ENCODE measurements at places on chromosomes 2 and 18.

DNA sequence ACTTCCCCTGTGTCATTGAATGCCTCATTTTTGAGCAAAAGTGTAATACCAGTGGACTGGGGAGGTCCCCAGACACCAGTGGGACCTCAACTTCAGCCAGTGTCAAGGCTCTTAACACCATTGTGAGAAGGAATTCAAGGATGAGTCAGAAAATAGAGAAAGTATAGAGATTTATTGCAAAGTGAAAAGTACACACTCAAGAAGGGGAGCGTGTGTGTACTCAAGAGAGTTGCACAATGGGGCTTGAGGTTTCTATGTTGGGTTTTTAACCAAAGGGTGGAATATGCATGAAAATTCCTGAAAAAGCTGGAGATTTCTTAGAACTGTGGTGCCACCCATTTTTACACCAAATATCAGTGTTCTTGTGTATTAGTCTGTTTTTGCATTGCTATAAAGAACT is 81.9 kb downstream of the ADCYAP1 start:
- DNase-seq = no peak

DNA sequence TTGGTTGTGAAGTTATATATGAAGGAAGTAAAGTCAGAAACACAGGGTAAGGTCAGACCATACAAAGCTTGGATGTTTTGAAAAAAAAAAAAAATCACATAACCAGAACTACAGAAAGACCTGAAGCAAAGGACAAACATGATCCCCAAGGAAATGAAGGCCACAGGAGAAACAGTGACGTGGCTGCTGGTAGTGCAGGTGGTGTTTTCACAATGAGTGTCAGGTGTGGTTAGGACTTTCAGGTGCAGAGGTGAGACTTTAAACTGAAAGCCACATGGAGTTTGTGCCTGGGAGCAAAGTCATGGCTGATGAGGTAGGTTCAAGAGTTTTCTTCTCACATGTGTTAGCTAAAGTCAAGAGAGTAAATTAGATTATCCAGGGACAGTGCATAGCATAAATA is 270.7 kb downstream of the PIEZO2 start:
- DNase-seq = no peak

DNA sequence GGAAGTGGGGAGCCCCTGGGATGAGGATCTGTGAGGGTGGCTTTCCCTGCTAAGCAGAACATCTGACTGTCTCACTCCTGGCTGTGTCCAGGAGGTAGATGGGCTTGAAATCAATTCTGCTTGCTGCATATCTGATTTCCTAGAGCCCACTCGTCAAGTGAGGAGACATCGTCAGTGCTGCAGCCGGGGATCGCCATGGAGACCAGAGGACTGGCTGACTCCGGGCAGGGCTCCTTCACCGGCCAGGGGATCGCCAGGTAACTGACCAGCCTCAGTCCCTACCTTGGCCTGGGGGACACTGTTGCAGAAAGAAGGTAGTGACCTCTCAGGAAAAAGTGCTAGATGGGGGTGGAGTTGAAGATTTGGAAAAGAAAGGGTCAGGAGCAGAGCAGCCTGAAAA is 31.3 kb downstream of the CNGA3 start:
- DNase-seq = no peak

DNA sequence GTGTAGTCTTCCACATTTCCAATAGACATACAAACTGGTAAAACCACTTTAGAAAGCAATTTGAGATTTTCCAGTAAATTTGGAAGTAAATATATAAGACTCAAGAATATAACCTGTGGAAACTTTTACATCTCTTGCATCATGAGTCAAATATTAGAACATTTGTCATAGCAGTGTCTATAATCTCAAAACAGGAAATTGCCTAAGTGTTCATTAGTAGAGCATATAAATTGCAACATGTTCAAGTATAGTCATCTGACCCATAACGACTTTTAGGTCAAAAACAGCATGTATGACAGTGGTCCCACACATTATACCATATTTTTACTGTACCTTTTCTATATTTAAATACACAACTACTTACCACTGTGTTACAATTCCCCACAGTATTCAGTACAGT is 555.9 kb upstream of the VRK2 start:
- no peak for DNase-seq

GRCh38 chr2:143764261-143764660 is 635.0 kb downstream of the ARHGAP15 start:
- no peak for DNase-seq

GRCh38 chr2:203501873-203502272 is 33.2 kb downstream of the RAPH1 start:
- no peak for DNase-seq

DNA sequence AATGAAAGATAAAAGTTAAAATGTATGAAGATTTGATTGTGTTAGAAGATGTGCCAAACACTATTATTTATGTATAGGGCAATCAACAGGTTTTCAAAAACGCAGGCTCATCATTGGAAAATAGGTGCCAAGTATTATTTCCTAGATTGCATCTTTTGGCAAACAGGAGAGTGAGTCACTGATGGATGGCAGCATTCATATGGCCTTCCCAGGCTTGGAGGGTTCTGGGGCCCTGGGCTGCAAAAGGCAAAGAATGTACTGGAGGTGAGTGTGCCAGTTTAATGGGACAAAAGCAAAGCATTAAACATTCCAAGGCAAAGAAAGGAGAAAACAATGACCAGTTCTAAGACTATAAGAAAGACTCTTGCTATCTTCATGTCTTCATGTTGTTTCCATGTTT is 379.4 kb downstream of the RIT2 start:
- DNase-seq = no peak

DNA sequence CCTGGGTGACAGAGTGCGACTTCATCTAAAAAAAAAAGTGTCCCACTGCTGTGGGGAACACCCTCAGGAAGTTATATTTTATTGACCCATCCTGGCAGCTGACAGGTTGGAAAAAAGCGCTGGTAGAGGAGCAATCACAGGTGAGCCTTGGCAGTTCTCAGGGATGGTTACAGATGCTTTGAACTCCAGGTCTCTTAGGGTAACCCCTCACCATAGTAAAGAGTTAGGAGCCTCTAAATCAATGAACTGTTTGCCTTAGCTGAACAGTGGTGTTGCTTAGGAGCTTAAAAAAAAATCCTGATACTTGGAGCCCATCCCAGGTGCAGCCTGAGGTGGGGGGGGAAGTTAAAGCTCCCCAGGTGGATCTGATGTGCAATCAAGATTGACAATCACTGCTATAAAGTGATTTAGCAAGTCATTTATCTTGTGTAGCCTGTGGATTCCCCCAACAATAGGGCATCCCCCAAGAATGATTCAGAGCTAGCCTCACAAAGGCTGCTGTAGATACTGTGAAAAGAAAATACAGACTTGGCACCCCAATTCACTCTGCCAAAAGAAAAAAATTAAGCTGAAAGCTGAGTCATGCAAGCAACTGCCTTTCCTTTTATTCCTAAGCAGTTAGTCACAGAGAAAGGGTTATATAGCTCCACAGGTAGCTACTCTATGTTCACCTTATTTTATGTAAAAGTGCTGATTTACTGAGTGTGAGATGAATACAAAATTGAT is 14.8 kb downstream of the SLC16A14 start:
- peak; percentile 57 for DNase-seq

GRCh38 chr2:88845772-88846661 is 154.5 kb downstream of the RPIA start:
- DNase-seq = no peak

- peak; percentile 43 for DNase-seq
These were observed 102.9 kb downstream of the CABLES1 start for GRCh38 chr18:23238152-23238531.

DNA sequence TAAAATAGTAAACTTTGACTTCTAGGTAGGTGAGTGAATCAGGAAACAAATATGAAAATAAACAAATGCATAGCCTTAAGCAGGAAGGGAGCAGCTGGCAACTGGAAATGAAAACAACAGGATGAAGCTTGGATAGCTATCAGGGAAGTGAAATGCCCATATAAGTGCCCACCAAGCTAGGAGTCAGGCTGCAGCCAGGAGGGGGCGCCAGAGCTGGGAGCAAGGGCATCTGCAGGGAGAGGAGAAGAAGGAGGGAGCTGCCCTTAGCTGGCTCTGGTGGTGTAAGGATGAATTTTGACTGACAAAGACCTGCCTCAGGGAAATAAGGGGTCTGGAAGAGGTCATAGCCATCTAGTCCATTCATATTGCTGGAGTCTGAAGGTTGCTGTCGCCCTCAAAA is 298.3 kb downstream of the TDRD15 start:
- DNase-seq = peak; percentile 16

DNA sequence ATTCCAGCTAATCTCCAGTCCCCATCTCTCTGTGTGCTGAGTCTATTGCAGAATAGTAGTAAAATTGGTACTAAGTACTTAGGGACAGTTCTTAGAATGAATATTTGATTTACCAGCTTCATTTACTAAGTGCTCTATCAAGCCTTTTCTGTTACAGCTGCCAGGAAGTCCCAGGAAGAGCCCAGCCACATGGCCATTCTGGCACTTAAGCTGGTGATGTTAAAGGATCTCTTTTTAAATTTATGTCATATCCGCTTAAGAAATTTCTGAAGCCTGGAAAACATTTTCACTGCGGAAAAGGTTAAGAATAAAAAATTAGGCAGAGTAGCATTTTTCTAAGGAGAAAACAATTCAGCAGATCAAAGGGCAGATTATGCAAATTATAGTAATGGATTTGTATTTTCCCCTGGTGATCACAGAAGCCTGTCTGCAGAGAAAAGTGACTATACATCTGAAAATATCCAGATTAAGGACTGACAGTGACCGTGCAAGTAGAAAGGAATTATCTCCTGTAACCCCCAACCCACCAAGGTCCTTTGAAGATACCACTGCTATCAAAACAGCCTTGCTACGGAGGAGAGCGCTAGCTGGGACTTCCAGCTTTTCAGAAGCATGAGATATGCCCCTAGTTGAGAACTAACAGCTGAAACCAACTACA is 260.8 kb downstream of the SH3BP4 start:
- no peak for DNase-seq

GRCh38 chr2:168220965-168221819 is 26.2 kb downstream of the STK39 start:
- DNase-seq = peak; percentile 16

Measured in fibroblast of skin of right biceps (primary cell).